ENCODE measurements at places on chromosomes 3 and 15.

DNA sequence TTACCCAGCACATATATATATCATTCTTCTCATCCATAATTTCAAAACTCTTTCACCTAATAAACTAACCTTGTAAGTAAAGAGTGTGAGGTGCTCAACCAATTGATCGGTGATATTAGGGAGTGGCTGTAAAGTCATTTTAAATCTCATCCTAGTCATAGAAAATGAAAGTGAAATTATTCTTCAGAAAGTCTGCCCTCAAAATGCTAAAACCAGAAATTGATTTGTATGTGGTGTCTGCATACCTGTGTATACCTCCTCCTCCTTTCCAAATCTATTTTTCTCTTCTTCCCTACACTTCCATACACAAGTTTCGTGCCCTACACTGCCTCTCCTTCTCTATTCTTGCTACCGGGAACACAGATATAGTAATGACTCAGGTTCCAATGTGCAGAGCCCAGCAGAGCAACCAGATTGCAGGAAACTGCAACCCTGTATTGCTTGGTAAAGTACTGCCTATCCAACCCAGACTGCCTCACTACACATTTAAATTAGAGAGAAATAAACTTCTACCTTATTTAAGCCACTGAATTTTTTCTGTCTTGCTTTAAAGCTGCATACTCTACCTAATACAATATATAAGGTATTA, 7.4 kb upstream of the TBC1D5 start:
- DNase-seq: no peak

DNA sequence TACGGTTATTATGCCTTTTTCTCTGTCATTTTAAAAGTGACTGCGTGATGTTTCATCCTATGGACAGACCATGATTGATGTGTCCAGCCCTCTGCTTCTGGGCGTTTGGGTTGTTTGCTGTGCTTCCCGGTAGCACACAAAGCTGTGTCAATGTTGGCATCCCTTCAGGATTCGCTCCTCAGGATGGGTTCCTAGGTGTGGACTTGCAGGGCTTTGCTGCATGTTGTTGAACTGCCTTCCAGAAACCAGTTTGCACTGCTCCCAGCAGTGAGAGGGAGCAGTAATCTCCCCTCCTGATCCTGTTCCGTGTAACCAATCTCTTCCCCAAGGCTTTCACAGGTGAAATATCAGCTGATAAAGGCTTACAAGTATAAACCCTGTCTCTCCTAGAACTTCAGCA, 787 bp downstream of the TRPM1 start:
- no peak for DNase-seq

DNA sequence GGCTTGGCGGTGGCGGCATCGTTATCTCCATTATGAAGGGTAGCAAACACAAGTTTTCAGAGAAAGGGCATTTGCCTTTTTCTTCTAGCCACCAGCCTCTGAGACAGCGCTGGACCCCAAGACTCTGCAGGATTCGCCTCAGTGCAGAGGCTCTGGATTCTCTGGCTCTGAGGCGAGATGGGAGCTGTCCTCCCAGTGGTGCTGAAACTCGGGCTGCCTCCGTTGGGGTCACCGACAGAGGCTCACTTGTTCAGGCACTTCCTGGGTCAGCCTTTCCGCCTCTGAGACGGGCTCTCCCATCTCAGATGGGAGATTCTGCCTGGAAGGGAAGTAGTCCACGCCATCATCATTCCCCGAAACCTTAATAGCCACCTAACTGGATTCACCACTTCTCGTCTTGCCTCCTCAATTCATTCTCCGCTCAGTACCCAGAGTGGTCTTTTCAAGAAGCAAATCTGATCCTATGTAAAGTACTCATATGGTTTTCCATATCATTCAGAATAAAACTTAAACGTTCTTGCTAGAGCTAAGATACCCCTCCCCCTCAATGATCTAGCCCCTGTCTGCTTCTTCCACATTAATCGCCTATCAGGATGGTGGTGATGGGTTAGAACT, 76.9 kb downstream of the RHCG start:
- DNase-seq: peak; percentile 48

GRCh38 chr3:64539451-64540196, 148.2 kb downstream of the ADAMTS9 start:
- no peak for DNase-seq

GRCh38 chr3:77055841-77056341, 16.0 kb downstream of the ROBO2 start:
- no peak for DNase-seq

- DNase-seq: no peak
Observed at GRCh38 chr3:152321200-152321954, 52.6 kb downstream of the MBNL1 start.

GRCh38 chr3:14157951-14158350, 20.4 kb downstream of the XPC start:
- DNase-seq: no peak

DNA sequence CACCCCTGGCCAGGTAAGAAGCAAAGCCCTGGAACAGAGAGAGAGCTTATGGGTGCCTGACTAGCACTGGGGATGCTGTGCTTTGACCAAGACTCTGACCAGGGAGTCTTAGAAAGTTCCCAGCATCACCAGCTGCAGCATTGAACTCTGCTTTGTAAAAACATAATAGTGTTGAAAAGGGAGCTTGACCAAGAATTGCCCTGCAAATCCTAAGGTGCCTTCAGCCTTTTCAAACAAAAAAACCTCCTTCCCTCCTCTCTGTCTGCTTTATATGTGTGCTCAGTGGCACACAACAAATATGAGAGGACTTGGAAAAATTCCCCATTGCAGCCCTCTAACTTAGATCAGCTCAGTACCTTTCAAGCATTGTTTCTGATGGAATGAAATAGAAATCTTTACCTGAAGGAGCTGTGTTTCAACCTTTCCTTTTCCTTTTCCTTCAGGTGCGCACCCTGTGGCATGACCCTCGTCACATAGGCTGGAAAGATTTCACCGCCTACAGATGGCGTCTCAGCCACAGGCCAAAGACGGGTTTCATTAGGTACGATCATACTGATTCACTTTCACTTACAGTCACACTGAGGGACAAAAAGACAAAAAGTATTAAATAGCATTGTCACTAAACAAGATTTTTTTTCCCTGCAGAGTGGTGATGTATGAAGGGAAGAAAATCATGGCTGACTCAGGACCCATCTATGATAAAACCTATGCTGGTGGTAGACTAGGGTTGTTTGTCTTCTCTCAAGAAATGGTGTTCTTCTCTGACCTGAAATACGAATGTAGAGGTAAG, 13.0 kb downstream of the THBS1 start:
- DNase-seq: peak; percentile 7

GRCh38 chr3:171267104-171267503, 193.1 kb downstream of the TNIK start:
- no peak for DNase-seq

DNA sequence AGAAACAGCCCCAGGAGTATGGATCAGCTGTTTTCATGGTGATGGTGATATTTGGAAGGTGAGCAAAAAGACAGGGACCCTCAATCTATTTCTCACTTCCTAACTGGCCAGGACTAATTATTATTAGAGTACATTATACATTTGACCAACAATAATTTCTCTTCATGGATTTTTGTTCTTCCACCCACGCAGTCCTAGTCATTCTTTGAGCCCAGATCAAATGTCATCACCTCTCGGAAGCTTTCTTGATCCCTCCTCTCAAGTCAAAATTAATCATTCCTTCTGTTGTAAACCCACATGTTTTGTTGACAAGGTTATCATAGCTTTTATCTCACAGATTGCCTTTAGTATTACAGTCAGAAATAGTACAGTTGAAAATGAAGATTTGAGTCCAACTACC, 29.2 kb upstream of the PRICKLE2 start:
- no peak for DNase-seq

DNA sequence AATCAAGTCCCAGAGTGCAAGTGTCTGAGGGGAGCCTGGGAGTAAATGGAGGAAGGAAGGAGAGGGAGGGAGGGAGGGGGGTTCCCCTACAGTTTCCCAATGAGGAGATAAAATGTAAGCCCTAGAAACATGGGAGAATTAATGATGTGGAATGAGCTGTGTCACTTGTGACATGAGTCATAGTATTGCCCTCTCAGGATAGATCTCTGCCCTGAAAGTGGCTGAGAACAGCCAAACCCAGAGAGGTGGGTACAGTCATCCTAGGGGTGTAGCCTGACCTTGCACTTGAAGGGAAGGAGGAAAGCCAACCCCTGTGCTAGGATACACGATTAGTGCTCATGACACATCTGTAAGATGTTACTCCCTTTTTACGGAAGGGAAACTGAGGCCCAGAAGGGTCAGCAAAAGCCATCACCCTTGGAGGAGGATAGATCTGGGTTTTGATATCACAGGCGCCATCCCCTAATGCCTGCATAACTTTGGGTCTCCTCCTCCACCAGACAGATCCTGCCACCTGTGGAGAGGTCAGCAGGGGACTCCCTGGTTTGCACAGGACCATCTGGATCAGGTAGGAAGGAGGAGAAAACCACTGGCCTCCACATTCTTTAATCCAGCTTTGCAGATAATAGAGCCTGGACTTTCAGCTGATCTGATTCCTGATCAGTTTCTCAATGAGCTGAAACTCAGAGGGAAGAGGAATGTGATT, 23.1 kb upstream of the USP3 start:
- DNase-seq: peak; percentile 54

DNA sequence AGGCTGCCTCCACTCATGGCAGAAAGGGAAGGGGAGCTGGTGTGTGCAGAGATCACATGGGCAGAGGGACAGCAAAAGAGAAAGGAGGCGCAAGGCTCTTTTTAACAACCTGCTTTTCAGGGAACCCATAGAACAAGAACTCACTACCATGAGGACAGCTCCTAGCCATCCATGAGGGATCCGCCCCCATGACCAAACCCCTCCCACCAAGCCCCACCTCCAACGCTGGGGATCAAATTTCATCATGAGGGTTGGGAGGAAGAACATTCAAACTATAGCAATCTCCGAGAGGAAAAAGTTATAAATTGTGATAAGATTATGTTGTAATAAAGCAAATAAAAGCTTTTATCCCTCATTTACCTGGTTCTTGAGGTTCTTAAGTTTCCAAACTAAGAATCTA, 84.7 kb upstream of the LMCD1 start:
- peak; percentile 60 for DNase-seq

DNA sequence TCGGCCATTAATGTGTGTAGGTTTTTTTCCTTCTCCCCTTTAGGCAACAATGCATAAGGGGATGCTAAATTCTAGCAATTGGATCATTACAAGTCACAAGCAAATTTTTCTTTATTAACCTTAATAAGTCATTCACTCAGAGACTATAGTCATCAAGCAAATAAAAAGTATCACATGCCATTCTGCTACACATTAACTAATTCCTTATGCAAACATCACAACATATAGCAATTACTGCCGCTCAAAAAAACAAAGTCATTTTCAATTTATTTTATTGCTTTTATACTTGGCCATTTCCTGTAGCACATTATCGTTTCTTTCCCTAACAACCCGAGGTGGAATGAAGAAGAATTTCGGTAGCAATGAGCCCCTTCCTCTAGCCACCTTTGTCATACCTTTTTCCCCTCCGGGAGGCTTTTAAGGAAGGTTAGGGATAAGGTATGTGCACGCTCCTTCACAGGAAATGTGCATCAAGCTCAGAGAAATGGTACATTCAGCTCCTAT, 421.2 kb downstream of the TIGIT start:
- DNase-seq: no peak

- no peak for DNase-seq
Observed at GRCh38 chr3:171672538-171672937, 137.7 kb downstream of the PLD1 start.

DNA sequence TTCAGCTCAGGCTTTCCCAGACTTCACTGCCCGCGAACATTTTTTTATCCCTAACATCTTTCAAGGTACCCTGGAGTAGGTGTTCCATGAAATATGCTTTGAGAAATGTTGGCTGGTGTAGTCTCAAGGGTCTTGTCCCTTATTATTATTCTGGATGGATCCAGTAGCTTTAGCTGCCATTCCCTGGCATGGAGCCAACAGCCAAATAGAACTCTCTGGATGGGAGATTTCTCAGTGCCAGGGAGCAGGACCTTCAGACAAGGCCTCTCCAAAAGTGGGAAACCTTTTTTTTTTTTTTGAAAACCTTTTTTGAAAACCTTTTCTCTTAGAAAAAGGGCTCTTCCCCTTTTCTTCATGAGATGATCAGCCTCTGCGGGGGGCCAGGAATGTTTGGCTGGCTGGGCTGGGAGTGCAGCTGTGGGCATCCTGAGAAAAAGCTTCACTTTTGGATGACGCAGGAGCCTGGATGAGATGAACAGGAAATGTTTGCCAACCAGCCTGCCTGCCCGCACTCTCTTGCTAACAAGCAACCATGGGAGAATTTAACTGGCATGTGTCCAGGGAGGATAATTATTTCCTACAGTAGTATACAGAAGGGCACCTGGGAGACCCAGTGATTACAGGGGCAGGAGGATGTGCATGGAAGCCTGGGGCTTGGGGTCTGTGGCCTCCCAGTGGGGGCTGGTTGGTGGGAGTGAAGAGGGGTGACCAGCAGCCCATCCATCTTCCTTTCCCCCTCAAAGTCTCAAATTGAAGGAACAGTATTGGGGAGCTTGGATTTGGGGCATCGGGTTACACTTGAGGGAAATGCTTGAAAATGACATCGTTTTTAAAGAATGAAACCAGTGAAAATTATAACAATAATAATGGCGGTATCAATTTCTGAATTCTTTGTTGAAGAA, 109.1 kb upstream of the LRIG1 start:
- no peak for DNase-seq

- no peak for DNase-seq
Observed at GRCh38 chr15:101535170-101535902, 45.8 kb upstream of the PCSK6 start.

- DNase-seq: peak; percentile 43
Observed at GRCh38 chr3:13353936-13354542, 66.1 kb downstream of the NUP210 start.

DNA sequence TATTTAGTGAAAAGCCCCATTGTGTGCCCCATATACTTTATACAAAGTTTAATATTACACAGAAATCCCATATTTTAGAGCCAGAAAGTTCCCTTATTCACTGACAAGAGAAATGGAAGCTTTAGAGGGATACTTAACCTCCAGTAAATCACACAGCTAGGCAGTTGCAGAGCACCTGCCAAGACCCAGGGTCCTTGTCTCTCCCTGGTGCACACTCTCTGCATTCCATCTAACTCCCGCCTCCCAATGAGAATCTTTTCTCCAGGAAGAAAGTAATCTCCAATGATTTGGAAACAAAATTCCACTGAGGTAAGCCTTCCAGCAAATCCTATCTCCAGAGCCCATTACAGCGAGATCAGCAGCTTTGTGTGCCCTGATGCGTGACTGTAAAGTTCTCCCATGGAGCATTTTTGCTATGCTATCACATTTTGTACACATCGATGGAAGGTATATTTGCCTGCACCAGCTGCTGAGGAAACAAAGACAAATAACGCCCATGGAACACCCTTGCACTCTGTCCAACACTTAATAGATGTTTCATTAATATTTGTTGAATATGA, 41.4 kb downstream of the ULK4 start:
- no peak for DNase-seq

All from PC-3 (cell line).